ENCODE measurements at places on chromosomes 4 and X.

DNA sequence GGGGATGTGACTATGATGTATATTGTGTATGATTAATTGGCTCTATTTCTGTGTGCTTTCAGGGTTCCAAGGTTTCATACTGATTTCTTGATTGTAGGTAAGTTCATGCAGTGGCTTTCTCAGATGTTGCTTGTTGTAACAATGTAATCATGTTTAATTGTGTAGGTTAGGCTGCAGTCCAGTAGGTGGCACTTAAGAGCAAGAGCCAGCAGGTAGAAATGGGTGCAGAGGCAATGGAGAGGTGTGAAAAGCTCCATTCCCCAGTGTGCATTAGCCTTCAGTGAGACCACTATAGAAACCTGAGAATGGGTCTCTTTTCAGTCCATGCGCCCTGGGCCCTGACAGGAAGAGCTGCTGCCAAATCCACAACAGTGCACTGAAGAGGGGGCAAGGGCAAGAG is 28.2 kb downstream of the DCAF12L2 start:
- no peak for DNase-seq

GRCh38 chr4:126799971-126800574 is 832.7 kb upstream of the INTU start:
- no peak for DNase-seq

GRCh38 chrX:123487236-123487635 is 245.6 kb downstream of the THOC2 start:
- DNase-seq = no peak

DNA sequence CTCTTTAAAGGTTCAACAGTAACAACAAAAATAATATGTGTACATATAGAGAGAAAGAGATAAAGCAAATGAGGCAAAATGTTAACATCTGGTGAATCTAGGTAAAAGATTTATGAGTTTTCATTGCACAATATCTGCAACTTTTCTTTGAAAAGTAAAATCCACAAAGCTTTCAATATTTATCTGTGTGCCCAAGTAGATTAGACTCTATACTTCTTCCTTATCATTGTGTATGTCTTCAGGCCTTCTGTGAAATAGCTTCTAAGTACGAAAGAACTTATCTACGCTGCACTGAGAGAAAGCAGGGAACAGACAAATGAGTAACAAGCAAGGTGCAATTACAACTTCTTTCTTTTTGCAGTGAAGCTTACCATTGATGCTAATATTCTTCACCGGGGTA is 81.6 kb downstream of the NPNT start:
- DNase-seq = no peak

GRCh38 chrX:15410430-15410829 is 26.2 kb upstream of the VEGFD start:
- no peak for DNase-seq

GRCh38 chr4:121189326-121190215 is 25.4 kb upstream of the TNIP3 start:
- no peak for DNase-seq

DNA sequence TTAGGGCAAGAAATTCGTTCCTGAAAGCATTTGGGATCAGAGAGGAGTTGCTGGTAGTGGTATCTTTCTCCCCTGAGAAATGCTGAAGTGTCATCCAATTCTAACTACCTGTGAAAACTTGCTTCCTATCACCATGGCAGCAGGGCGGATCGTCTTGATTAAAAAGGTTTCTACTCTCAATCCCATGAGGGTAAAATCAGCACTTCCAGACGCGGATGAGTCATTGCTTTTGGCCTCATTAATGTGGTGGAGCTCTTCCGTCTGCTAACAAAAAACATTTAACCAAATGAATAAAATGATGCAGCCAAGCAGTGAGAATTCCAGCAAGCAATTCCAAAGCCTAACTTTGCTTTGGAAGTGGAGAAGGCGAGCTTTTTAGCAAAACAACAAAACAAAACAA is 325.6 kb downstream of the CAMK2D start:
- DNase-seq = peak; percentile 49

- DNase-seq = no peak
These were observed 218.4 kb upstream of the HCCS start for GRCh38 chrX:10892621-10893225.

DNA sequence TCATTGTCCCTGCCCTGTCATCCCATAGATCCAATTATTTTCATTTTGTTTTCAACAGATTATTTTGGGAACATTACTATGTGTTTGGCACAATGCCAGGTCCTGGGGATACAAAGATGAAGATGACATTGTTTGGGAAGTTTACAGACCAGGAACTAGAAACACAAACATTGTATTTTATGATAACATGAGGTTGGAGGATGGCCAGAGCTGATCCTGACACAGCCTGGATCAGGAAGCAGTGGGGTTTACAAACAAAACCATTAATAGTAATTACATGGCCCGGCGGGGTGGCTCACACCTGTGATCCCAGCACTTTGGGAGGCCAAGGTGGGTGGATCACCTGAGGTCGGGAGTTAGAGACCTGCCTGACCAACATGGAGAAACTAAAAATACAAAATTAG is 29.9 kb downstream of the CLRN2 start:
- DNase-seq = no peak

DNA sequence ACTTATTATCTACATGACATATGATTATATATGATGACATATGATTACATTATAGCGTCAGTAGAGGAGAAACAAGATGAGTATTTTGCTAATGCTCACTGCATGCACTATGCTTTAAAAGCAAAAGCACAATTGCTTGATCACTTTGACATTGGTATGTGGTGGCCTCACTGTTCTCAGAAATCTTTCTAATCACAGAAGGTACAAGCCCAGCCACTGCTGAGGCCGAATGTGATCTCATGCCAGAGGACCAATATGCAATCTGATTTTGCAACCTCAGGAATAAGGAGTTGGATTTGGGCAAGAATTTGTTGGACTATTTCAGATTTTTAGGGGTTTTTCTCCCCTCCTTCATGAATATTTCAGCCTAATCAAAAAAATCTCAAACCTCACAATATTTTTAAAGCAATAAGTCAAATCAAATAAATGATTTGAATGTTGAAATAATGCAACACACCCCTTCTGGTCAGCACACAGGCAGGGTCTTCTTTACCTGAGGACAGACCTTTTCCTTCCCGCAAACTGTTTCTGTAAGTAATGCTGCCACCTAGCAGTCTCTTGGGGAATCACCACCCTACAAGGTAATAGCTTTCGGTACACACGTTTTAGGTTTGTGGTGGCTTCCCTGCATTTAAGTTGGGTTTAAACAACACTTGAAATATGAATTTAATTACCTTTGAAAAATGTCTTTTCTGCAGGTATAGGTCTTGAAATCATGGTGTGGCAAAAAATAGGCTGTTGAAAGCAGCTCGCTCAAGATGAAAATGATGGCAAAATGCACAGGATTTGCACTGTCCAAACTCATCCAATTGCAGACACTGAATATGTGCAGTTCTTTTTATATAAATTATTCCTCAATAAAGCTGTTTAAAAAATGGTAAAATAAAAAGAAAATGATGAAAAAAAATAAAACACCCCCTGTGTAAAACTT is 4.8 kb upstream of the CXCL13 start:
- no peak for DNase-seq

DNA sequence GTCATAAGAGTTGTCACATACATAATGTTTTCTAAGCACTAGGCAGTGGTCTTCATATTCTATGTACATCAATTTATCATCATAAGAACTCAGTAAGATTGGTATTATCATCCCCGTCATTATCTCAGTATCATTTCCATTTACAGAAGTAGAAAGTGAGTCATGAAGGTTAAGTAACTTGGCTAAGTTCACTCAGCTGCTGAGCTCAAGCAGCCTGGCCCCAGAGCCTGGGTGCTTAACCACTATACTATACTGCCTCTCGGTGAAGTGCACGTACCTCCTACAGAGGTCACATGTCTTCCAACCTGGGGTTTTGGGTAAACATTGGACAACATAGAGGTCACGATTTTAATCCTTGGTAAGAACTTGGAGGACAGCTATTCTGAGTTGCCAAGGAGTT is 161.5 kb upstream of the GATB start:
- no peak for DNase-seq

GRCh38 chr4:3833326-3833989 is 67.3 kb downstream of the ADRA2C start:
- DNase-seq = no peak

DNA sequence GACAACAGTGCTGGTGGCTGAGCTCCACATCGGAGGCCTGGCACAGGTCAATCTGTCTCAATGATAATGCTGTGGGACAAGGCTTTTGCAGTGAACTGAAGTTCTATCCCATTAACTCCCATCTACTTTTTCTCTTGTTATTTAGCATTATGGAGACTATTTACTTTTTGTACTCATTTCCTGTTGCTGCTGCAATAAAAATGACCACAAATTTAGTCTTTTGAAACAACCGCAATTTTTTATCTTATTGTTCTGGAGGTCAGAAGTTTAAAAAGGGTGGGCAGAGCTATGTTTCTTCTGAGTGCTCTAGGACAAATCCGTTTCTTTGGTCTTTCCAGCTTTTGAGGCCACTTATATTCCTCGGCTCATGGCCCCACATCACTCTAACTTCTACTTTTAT is 111.0 kb upstream of the PITX2 start:
- no peak for DNase-seq

DNA sequence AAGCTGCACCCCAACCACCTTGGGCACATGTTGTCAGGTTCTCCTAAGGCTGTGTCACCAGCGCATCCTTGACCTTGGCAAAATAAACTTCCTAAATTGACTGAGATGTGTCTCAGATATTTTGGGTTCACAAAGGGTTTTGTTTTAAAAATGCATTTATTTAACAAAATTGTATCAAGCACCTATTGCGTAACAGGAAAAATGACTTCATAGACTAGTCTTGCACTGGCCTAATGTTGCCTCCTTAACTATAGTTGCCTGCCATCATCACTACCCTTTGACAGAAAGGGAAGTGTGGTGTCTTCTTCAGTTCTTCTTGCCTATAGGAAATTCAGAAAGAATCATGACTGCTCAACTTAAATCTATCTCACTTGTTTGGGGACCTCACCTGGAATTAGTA is 374.2 kb downstream of the SH2D1A start:
- no peak for DNase-seq

DNA sequence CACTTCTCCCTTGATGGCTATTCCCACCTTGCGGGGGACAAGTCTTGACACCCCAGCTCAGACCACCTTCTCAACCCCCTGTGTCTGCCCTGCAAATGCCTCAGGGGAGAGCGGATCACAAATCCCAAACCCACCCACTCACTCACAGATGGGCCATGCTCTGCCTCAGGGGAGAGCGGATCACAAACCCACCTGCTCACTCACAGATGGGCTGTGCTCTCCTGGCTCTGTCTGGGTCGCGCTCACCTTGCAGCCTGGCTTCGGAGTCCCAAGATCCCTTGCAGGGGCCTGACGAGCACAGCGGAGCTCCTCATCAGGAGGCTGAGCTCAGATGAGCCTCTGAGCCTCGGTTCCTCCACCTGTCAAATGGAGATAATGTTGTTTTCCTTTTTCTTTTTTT is 38.6 kb downstream of the HTRA3 start:
- no peak for DNase-seq

- no peak for DNase-seq
These were observed 2.7 kb upstream of the MAML3 start for GRCh38 chr4:140156529-140157171.

GRCh38 chr4:118587946-118588345 is 97.2 kb upstream of the METTL14 start:
- no peak for DNase-seq

GRCh38 chrX:3713937-3714434 is 537 bp upstream of the PRKX start:
- DNase-seq = no peak

- DNase-seq = no peak
These were observed 650.3 kb upstream of the ATOH1 start for GRCh38 chr4:93178279-93178678.

DNA sequence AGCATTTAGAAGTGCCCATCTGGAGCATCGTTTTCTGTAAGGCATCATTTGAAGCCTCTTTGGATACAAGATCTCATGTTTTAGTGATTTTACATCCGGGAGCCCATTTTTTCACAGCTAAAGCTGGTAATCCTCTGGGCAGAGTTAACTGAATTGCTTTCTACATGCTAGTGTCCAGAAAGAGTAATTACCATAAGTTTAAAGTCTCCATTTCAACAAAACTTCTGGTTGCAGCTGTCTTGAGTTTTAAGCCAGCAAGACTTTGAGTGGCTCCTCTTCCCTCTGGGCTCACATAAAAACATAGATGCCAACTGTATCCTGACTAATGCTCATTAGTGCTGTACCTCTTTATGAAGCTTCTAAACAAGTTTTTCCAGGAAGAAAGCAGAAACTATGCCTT is 65.4 kb downstream of the GPRIN3 start:
- no peak for DNase-seq
